ENCODE measurements at places on chromosomes 5 and 9.

DNA sequence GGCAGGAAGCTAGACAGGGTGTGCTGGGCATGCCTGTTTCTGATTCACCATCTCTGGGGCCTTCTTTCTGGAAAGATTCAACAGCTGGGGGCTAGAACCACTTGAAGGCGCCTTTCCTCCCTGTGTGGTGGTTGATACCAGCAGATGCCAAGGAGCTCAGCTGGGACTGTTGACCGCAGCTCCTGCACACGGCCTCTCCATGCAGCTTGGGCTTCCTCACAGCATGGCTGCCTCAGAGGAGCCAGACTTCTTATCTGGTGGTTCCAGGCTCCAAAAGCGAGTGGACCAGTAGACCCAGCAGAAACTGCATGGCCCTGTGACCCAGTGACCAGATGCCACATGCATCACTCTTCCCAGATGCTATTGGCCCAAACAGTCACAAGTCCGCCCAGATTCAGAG is 74.7 kb upstream of the COL5A1 start:
- DNase-seq, result no peak

DNA sequence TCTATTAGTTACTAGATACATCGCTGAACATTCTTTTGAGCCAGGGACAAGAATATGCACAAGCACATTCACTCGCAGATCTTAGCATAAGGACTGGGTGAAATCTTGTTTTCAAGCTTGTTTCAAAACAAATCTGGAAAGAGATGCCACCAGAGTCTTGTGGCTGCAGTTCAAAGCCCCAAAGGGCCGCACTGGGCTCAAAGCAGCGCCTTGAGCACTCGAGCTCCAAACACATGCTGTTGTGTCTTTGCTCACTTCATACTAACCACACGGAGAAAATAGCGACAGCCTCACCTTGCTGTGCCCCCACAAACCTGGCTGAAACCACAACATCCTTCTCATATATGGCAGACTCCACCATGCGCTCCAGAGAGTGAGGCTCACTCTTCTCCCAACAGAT is 34.2 kb upstream of the IL7R start:
- no peak for DNase-seq

DNA sequence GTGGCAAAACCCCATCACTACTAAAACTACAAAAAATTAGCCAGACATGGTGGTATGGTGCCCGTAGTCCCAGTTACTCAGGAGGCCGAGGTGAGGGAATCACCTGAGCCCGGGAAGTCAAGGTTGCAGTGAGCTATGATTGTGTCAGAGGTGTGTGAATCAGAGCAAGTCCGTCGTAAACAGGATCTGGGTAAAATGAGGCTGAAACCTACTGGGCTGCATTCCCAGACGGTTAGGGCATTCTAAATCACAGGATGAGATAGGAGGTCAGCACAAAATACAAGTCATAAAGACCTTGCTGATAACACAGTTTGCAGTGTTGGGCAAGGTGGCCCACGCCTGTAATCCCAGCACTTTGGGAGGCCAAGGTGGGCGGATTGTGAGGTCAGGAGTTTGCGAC is 1.9 kb upstream of the CLTB start:
- DNase-seq, result no peak

GRCh38 chr9:75734802-75735201 is 155.7 kb upstream of the PCSK5 start:
- DNase-seq, result no peak

- no peak for DNase-seq
Measured at GRCh38 chr5:55440188-55440646, 94.5 kb downstream of the PLPP1 start.

GRCh38 chr9:134437403-134438194 is 111.3 kb downstream of the RXRA start:
- no peak for DNase-seq

GRCh38 chr5:175444060-175444904 is at the start of gene DRD1:
Gene DRD1, minus strand, starts transcription at chr5:175444182. Its CDS starts 1,083 bp downstream, at chr5:175443099.
- no peak for DNase-seq

DNA sequence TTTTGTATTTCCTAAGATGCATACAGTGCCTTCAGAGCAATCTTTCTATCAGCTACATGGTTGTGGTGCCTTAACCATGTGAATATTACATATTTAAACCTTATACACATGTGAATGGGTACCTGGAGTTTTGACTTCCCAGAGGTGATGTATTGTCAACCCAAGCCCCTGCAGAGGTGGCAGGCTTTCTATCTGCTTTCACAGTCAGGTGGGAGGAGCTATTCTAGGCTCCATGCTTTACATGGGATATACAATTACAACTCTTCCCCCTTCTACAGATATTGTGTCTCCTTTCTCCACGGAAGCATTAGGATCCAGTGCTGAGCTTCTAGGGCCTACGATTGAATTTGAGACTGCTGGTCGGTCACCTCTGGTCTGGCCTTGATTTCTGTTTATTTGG is 89.8 kb upstream of the TUT7 start:
- no peak for DNase-seq

- no peak for DNase-seq
Measured at GRCh38 chr5:55520117-55520839, 14.5 kb downstream of the PLPP1 start.

DNA sequence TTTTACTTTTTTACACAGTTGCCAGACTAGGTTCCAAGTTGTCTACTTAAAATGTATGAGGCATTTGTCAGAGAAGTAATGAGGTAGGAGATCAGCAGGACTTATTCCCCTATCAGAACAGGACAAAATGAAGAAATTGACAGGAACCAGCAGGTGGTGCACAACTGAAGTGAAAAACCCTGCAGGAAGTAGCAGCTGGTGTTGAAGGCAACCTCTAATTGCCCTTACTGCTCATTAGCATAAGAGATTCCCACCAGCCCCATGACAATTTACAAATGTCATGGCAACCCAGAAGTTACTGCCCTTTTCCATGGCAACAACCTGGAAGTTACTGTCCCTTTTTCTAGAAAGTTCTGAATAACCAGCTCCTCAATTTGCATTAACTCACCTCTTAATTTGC is 5.4 kb downstream of the PCDHB15 start:
- no peak for DNase-seq

DNA sequence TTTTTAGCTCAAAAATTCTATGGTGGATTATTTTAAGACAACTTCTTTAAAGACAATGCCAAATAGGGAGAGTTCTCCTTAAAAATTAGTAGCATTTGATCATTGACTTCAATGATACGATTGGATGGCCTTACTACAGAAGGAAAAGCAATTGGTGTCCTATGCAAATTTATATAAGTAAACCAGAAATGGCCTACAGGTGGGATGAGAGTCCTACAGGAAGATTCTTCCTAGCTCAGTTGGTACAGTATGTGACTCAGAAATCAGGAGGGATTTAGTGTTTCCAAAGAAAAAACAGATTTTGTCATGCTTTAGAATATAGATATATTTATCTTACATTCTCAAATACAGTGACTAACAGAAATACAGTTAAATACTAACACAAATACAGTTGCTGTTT is 6.5 kb downstream of the ANKRA2 start:
- DNase-seq, result no peak

DNA sequence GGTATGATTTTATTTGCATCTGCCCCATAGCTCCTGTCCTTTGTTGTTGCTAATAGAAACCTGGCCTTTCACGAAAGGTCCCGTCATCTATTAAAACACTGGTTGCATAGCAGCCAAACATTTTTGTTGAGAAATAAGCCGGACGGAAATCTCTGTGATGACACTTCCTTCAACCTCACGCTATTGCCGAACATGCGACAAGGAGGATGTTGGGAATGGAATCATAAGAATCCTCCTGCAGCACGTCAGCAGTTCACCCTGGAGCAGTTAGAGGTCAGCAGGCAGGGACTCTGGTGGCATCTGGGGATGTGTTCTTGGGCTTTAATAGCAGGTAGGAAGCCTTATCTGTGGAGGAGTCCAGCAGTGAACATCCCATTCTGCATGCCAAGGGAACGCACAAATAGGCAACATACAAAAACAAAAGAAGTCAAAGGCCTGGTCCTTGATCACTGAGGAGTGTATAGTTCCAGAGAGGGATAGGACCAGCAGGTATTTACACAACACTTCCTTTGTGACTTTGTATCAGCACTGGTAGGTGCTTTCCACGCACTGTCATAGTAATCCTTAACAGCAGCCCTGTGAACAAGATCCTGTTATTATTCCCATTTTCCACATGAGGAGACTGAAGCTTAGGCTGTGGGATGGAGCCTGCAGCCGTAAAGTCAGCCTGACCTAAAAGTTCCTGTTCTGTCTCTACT is 33.4 kb downstream of the ARHGAP26 start:
- no peak for DNase-seq

DNA sequence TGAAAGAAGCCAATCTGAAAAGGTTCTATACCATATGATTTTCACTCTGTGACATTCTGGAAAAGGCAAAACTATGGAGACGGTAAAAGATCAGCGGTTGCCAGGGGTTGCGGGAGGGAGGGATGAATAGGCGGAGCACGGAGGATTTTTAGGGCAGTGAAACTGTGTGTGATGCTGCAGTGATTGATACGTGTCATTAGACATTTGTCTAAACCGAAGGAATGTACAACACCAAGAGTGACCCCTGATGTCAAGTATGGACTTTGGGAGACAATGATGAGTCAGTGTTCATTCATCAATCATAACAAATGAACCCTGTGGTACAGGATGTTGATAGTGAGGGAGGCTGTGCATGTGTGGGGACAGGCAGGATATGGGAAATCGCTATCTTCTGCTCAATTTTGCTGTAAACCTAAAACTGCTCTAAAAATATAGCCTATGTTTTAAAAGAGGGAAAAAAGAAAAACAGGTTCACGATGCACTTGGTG is 34.4 kb downstream of the ERGIC1 start:
- no peak for DNase-seq

DNA sequence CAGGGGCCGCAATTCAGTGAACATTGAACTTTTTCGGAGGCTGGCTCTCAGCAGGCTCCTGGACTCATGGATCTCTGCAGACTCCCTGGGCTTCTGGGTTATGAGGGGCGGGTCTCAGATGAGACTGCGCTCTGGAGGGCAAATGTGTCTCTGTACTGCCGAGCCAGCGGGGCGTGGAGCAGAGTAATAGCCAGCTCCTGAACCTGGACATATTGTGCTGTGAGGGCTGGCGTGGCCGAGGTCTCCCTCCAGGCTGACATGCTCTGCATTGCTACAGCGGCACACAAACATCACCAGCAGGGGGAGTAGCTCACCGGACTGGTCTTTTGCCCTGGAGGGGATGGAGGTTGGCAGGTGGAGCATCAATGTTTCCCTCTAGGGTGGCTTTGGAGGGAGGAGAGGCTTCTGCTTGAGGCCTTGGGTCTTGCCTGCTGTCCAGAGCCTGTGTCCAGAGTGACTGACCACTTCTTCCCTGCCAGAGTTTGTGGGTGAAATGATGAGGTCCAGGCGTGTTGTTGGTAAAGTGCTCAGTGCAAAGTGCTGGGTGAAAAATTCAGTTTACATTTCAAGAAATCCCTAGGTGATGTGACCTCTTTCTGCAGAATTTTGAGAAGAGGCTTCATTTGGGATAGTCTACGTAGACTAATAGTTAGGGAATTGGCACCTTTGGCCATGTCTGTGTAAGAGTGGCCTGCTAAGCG is 10.9 kb upstream of the GADD45G start:
- no peak for DNase-seq

- no peak for DNase-seq
Measured at GRCh38 chr5:156683509-156683908, 166.6 kb upstream of the PPP1R2B start.

GRCh38 chr5:120358949-120359348 is 105.2 kb upstream of the PRR16 start:
- DNase-seq, result no peak

DNA sequence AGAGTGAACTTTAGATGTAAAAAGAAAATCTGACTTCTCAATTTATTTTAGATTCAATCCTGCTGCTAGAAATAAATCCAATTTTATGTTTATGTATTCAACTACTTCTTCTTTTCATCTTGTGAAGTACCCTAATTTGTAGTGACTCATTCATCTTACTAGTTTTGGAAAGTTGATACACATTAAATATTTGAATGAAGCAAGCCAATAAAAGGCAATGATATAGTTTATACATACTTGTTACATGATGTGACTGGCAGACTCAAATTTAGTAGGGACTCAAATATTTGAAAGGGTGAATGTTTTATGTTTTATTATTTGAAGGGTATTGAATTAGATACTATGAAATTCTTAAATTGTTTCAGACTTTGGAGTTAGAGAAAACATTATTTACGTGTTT is 34.7 kb downstream of the CSNK1G3 start:
- DNase-seq, result no peak

DNA sequence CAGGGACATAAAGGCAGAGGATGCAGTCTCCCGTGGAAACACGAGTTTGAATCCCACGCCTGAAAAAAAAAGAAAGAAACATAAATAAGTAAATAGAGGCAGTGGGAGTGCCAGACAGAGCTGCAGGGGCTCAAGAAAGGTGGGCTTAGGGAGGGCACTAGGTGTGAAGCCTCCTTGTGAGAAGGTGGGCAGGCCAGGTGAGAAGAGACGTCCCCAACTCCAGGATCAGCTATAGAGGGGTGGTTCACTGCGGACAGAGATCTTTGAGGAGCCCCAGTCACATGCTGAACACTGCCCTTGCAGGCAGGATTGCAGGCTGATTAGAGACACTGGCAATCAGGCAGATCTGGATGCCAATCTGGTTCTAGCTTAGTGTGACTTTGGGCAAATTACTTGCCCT is 172.1 kb downstream of the RGS3 start:
- DNase-seq, result no peak

GRCh38 chr5:17186256-17186655 is 31.2 kb upstream of the BASP1 start:
- DNase-seq, result no peak

- no peak for DNase-seq
Measured at GRCh38 chr5:171055875-171056454, 194.1 kb downstream of the RANBP17 start.

GRCh38 chr9:128034821-128035652 is 32.1 kb downstream of the NAIF1 start:
- no peak for DNase-seq

DNA sequence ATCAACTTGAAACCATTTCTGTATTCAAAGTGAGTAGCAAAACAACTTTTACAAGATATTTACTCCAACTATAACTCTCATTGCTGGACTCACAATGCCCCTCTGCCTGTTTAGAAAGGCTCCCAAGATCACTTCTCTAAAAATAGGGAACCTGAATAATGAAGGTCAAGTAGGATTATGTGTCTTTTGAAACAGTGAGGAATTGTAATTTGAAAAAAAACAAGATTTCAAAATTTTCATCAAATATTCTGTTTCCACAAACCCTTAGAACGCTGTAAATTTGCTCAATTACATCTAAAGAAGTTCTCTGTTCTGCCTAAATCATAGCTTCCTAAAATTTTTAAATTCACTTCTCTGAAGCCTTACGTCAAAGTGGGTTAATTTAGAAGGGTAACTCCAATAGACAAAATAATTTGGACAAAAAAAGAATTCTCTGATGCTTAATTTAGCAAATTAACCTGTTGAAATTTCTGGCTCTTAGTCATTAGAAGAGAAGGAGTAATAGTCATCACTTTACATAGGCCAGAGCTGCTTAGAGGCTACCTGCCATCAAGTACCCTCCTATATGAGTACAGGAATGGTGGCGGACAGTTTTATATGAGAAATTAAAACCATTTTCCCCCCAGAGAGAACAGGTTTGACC is 4.0 kb downstream of the ELL2 start:
- no peak for DNase-seq

All from activated CD8-positive, alpha-beta memory T cell treated with anti-CD3 and anti-CD28 coated beads for 1 hour (primary cell).